ENCODE measurements at places on chromosomes 1 and 21.
A peak's percentile ranks its signal among the peaks of the same experiment; 100 is the strongest.

- DNase-seq = no peak
Measured at GRCh38 chr1:205976708-205977401, 26.3 kb downstream of the RAB7B start.

- no peak for DNase-seq
Measured at GRCh38 chr1:70024272-70024671, 181.1 kb downstream of the LRRC40 start.

DNA sequence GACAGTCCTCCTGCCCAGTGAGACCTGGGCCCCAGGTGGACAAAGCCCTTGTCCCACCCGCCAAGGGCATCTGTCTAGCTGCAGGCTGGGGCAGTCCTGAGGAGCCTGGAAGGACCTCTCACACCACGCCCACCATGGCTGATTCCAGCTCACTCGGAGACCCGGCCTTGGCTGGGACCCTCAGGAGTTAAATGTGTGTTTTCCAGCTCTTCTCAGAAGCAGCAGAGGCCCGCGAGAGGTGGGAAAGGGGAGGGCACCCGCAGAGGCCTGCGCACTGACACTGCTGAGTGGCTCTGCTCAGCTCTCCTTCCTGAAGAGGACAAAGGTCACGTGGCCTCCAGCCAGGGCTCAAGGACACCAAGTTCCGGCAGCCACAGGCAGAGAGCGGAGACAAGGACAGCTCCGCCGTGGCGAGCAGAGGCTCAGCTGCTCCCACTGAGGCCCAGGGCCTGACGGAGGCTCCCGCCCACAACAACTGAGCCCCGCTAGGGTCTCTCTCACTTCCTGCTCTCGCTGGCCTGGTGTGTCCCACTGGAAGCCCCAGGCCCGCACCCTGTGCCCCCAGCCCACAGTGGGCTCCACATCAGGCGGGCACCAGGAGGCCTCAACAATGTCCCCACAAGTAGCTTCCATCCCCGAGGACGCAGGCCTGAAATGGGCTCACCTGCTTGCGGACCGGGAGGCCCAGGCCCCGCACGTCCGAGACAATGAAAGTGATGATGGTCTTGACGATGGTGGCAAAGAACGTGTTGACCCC is 16.9 kb downstream of the SLC19A1 start:
- DNase-seq = no peak

GRCh38 chr1:71787699-71788098 is 494.6 kb downstream of the NEGR1 start:
- no peak for DNase-seq

DNA sequence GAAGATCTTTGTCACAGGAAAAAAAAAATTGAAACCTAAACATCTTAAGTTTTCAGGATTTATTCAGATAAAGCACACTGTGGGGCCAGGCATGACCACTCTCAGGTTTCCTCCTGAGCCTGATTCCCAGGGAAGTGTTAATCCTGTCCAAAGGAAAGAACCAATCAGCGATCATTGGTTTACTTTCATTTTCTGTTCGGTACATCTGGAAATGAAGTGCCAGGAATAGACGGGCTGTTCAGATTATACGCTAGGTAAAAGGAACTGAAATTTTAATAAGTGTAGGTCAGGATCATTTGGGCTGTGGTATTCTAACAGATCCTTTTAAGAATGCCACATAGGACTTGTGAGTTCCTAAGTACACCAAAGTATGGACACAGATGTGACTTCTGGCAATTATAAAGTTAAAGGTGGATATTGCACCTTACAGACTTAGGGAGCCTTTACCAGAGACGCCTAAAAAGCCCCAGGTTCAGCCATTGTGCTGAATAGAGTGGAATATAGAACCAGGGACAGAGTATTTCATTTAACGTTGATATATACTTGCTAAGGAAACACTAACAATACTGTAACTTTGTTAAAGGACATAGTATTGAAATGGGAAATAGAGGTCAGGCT is 9.3 kb upstream of the CACYBP start:
- DNase-seq = no peak

- DNase-seq = no peak
Measured at GRCh38 chr1:10054465-10054864, 21.7 kb downstream of the UBE4B start.

DNA sequence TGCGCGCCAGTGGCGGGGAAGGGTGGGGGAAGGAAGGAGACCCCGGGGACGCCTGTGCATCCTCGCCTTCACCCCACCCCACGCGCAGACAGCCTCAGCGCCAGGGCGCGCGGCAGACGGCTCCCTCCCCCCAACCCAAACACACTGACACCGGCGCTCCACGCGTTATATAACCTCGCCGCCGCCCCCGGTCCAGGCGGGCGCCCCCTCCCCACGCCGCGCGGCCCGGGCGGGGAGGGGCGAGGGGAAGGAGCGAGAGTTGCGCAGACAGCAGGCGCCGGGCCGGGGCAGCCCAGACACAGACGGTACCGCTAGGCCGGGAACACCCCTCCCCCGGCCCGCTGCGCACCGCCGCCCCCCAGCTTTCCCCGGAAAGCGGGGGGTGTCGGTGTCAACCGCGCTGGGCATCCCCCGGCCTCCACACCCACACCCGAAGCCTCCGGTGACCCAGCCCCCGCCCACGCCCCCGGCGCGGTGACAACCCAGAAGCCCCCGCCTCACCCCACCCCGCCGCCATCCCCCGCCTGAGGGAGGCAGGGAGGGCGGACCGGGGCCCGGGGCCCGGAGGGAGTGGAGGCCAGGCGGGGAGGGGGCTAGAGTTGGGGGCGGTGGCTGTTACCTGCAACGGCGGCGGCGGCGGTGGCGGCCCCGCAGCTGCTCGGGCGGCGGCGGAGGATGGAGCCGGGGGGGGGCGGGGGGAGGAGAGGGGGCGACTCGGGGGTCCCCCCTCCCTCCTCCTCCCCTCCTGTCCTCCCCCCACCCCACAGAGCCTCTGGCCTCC is 432 bp downstream of the AKT3 start:
- no peak for DNase-seq

GRCh38 chr1:184558691-184559090 is 171.9 kb downstream of the C1orf21 start:
- no peak for DNase-seq

DNA sequence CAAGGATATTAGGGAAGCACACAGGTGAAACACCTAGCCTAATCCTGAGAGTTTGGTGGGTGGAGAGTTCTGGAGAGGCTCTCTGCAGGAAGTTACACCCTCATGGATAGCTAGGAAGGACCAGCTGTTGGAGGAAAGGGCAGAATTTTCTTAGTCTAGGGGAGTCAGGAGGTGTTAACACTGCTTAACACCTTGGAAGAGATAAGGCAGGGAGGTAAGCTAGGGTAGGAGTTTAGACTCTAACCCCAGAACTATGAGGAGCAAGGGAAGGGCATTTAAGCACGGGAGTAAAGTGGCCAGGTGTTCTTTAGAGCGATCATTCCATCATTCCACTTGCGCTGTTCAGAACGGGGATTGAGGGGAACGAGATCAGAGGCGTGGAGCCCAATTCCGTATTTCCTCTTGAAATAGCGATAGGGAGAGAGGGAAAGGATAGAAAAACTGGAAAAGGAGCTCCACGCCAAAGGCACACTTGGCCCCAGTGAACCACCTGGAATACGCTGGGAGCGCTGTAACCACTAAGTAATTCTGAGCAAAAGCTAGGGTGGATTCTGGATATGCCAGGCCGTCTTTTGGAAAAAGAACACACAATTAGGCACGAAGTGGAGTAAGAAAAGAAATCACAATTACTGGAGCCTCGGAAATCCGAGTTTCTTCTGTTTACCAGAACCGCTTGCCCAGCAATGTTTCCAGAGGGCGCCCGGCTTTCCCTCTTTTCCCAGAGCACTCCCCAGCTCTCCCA is 1.5 kb upstream of the GPR137B start:
- DNase-seq = no peak

DNA sequence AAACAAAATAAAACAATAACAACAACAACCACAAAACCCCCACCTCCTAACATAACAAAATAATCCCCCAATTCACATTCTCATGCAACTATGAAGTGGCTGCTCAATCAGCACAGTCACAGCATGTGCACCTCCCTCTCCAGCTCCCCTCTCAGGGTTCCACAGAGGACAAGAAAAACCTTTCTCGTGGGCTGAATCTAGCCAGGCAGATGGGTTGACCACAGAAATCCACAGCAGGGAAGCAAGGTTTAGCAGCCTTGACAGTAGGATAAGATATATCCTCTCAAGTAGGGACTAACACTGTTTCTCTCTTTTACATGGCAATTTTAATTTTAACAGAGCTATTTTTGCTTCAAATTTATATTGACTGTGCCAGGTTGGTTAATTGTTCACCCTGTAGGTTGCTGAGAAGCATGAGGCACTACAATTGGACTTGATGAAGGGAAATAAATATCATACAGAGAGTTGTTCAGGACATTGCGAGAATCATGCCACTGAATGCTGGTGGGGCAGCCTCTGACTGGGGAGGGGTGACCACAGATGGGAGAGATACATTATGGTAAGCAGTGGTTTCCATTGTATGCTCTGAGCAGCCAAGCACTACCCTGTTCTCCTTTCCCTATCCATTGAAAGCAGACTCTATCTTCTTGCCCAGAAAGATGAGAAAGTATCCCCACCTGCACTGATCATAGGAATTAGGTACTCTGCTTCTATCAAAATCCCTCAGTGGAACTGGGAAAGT is 535.1 kb downstream of the DPYD start:
- no peak for DNase-seq

DNA sequence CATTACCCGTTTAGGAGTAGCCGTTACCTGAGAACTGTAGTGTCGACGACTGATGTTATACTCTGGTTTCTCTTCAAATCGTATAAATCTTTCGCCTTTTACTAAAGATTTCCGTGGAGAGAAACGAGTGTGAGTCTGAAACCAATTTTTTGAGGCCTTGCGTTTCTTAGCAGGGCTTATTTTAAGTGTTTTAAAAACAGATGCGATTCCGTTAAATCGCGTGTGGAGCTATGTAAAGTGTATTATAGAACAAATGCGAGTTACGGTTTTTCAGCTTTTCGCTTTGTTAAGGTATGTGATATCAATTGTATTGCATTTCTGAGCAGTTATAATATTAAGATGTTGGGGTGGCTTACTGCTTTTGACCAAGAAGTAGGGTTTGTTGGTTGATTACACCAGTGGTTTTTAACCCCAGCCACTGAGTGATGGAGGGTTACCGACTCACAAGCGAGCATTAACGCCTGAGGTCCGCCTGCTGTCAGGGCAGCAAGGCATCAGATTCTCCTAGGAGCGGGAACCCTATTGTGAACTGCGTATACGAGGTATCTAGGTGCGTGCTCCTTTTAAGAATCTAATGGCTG is 18.0 kb downstream of the KIAA2013 start:
- DNase-seq = peak; percentile 97

- DNase-seq = no peak
Measured at GRCh38 chr1:198925567-198925966, 286.7 kb downstream of the PTPRC start.

DNA sequence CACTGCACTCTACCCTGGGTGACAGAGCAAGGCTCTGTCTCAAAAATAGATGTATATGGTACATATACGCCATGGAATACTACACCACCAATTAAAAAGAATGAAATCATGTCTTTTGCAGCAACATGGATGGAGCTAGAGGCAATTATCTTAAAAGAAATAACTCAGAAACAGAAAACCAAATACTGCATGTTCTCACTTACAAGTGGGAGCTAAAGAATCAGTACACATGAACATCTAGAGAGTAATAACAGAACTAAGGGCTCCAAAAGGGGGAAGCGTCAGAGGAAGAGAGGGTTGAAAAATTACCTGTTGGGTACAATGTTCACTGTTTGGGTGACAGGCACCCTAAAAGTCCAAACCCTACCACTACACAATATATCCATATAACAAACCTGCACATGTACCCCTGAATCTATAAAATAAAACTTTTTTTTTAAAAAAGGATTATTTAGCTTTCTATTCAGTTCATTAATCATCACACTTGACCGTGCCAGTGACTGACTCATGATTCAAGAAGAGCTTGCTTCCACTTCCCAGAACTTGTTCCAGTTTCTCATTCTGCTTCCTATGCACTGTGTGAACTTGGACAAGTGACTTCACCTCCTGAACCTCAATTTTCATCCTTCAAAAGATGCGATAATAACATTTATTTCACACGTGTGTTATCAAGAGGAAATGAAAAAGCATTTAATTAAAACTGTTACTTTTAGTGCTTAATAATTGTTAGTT is 109.6 kb downstream of the PLPP3 start:
- no peak for DNase-seq

GRCh38 chr21:45699966-45700365 is 56.4 kb downstream of the PCBP3 start:
- DNase-seq = no peak

- DNase-seq = no peak
Measured at GRCh38 chr1:226438007-226438406, 30.1 kb upstream of the PARP1 start.

- DNase-seq = no peak
Measured at GRCh38 chr1:43636006-43636641, 13.8 kb upstream of the KDM4A start.

- no peak for DNase-seq
Measured at GRCh38 chr1:156117414-156118176, 3.1 kb downstream of the LMNA start.

DNA sequence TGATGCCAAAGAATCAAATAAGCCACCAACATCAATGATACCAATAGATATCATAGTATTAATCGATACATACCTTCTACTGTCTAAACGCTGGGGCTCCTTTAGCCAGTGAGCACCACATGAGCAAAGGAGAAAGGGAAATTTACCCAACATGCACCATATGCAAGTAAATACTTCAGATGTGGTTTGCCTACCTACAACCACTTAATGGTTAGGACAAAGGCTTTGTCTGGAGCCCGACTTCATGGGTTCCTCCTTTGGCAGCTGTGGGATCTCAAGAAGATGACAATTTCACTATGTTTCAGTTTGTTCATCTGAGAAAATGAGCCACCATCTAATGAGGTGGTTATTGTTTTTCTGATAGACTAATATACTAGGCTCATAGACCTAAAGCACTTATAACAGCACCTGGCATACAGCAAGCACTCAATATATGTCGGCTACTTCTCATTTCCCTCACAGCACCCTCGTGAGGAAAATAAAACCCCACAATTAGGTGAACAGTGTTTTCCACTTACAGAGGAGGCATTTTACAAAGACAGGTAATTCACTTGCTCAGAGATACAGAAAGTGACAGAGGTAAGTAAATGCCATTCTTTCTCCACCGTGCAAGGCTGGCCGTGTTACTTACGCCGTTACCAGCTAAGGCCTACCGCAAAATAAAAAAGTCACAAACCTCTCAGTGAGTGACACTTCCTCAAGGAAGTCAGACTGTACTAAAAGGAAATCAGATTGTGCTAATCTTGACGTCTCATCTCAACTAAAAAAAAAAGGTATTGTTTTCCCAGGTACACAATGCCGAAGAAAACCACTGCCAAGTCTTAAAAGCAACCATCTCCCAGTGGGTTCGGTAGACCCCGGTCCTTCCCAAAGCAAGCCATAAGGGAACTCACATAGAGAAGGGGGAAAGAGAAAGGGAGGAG is 1.6 kb downstream of the TTC13 start:
- DNase-seq = no peak

DNA sequence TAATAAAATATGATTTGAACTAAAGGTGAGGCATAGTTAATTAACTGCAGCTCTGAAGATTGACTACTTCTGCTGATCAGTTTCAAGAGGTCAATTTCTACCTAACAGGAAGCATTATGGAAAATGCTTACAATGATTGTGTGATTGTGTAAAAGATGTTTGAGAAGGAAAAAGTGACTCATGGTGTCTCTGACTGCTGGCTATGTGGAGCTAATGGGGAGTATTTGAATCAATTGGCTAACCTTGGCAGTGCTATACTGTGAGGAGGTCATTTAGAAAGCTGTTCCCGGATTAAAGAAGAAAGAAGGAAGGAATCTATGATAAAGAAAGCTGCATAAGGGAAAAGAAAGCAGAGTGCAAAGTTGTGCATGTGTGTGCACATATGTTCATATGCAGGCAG is 376.5 kb downstream of the ADGRL2 start:
- DNase-seq = no peak
